ENCODE measurements at places on chromosomes 1 and 21. TPM values are rescaled to one million over a fixed set of nuclear protein-coding genes. Genes with fewer than 3 reads are reported as not detected.

GRCh38 chr1:167052389-167052788 lies 37.8 kb downstream of the GPA33 start:
- no peak for DNase-seq

- no peak for DNase-seq
Observed at GRCh38 chr1:201602413-201603265, 63.7 kb downstream of the NAV1 start.

GRCh38 chr1:45644661-45645060 lies 20.8 kb upstream of the CCDC17 start:
- no peak for DNase-seq

GRCh38 chr1:56330391-56331026 lies 248.9 kb downstream of the PLPP3 start:
- no peak for DNase-seq

DNA sequence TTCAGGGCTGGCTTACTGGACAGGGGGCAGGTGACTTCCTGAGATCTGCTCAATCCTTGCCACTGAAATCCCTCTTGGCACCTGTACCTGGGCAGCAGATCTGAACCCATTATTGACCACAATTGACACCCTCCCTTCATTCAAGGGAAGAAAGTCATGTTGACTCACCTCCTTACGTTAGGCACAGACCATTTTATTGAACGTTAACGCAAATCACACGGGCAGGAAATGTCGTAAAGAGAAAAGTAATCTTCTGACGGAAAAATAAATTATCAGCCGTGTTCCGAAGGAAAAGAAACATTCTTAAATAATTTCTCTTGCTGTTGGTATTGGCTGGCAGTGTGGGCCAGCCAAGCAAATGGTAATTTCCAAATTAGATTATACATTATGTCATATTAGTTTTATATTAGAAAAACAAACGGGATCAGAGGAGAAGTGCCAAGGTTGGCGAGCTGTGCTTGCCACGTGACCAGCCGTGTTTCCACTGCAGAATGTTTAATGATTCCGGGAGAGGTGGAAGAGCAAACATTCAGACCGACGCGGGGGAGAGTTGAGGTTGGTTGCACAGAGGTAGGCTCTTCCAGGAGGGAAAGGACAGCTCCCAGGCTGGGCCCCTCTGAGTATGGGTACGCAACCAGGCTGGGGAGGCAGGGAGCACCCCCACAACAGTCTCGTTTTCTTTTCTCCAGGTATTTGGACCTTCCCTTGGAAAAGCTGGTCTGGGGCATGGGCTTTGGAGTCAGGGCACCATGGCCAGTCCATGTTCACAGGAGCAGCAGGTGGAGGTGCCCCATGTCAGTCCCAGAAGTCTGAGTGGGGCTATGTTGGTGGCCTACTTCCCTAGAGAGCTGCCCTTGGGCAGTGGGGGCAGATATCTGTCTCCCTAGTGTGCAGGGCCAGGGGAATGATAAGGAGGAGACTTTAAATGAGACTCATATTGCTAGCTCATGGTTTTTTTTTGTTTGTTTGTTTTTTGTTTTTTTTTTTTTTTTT lies 121.1 kb downstream of the FOXD2 start:
- DNase-seq, result no peak

DNA sequence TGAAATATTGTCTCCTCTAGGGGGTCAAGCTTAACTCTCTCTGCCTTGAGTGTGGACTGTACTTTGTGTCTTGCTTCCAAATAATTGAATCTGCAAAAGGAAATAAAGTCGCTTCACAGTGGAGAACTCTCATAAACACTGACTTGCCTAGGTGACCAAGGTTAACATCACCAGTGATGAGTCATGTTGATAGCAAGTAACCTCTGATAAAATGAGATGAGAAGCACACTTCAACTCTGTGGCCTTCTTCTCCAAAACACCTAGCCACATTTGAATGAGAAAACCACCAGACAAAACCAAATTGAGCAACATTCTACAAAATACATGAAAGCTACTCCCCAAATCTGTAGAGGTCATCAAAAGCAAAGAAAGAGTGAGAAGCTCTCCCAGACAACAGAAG lies 37.6 kb downstream of the PDE4B start:
- no peak for DNase-seq

- DNase-seq, result no peak
Observed at GRCh38 chr1:166283190-166283589, 116.4 kb upstream of the FAM78B start.

- no peak for DNase-seq
Observed at GRCh38 chr1:206047271-206047670, 5.7 kb upstream of the RHEX start.

DNA sequence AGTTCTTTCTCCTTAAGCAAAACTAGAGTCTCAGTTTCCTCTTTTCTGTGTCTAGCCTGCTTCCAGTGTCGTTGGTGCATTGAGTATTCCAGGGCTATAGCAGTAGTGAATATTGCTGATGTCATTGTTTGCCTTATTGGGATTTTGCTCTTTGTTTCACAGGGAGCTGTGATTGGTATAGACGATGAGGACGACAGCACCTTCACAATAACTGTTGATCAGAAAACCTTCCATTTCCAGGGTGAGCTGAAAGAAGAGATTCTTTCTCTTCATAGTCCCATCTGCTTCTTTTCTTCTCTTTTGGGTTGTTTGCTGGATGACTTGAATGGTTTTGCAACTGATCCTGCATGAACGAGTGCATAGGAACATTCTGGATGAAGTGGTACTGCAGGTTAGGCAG lies 52.4 kb downstream of the OSBPL9 start:
- DNase-seq, result no peak

DNA sequence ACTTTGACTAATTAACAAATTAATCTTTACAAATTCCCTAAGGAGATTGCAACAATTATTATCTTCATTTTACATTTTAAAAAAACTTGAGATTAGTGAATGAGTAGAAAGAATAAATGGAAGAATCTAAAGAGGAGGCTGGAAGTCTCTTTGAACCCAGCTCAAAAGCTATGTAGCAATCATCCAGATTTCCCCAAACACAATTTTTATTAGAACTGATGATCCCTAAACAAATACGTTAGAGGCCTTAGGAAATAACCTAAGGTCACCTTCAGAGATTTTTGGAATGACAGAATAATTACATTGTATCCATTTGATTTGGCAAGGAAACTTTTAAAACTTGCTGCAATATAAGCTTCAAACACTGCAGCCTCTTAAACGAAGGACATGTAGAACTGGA lies 242.4 kb upstream of the LYPLAL1 start:
- DNase-seq, result no peak

DNA sequence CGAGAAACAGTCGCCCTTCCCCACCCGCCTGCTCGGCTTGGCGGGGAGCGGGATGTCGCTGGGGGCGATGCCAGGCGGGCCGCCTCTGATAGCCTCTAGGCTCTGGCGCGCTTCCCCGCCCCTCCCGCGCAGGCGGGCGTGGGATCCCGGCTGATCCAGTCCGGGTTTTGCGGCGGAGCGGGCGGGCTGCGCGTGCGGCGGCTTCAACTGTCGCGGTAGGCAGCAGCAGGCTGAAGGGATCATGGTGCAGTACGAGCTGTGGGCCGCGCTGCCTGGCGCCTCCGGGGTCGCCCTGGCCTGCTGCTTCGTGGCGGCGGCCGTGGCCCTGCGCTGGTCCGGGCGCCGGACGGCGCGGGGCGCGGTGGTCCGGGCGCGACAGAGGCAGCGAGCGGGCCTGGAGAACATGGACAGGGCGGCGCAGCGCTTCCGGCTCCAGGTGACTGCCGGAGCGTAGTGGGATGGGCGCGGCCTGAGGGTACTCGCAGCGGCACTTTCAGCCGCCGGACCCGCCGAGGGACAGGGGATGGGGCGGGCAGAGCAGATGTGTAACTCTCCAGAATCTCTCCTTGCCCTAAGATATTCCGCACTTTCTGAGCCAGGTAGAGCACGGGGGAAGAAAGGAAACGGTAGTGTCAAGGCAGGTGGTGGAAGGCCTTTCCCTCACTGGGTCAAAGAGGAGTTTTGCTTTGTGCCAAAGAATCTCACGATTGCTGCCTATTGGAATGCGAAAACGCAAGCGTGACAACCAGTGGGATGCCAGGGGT lies at the start of gene FAAH:
Gene FAAH, plus strand, starts transcription at position 210 of the 764 bp plus-strand sequence. Its CDS starts 32 bp downstream, at position 242.
- no peak for DNase-seq

DNA sequence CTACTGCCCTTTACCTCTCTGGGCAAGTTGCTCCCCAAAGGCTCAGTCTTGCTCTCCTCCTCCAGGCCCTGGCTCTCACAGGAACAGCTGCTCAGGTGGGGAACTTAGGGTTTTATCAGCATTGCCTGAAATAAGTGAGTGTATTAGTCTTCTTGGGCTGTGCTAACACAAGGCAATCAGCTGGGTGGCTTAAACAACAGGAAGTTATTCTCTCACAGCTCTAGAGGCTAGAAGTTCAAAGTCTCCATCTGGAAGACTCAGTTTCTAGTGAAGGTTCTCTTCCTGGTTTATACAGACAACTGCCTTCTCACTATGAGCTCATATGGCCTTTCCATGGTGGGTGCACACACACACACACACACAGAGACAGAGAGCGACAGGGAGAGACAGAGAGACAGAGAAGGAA lies 2.8 kb upstream of the CD1C start:
- no peak for DNase-seq

- no peak for DNase-seq
Observed at GRCh38 chr21:38424305-38425019, 73.8 kb downstream of the ERG start.

DNA sequence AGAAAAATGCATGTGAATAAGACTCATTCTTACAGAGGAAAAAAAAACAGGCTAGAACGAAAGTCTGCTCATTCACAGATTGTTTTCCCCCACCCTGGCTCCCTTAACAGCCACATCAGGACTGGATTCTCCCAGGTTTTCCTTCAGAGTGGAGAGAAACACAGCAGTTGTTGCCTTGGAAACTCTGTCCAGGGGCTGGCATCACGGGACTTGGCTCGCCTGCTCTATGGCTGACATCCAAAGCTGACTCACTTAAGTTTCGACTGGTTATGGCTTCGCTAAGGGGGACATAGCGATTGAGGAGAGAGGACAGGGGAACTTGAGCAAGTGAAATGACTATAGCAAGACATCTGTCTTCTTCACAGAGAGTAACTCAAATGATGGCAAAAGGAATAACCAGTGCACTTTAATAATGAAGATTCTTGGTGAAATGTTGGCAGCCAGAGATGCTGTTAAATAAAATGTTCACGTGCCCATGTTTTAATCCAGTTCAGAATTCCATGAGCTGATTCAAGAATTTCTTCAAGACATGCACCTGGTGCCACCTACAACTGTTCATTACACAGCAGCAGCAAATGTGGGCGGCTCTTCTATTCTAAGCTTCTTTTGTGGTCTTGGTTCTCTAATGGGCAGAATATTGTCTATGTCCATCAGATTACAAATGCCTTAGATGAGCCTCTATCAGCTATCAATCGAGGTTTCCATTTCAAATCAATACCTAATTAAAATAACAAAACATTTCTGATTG lies 21.8 kb downstream of the MIS18A start:
- DNase-seq, result peak; percentile 90

DNA sequence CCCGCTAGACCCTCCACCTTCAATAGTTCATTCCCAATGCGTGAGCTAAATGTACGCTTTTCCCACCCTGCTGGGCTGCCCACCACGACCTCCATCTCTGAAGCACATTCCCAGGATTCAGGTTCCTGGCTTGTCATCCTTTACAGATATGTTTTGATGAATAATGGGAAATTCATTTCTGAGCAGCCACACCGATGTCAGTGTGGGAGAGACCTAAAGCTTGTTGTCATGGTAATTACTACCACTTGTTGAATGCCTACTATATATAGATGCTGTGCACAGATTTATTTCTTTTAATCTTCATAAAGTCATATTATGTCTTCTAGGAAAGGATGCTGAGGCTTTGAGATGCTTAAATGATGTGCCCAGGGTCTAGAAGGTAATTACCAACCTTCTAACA lies 8.0 kb downstream of the RCSD1 start:
- no peak for DNase-seq

GRCh38 chr1:29166291-29166878 lies 15.3 kb downstream of the SRSF4 start:
- no peak for DNase-seq

GRCh38 chr1:152179566-152179965 lies 20.5 kb upstream of the RPTN start:
- no peak for DNase-seq

GRCh38 chr1:29633771-29634170 lies 397.4 kb downstream of the PTPRU start:
- DNase-seq, result no peak

DNA sequence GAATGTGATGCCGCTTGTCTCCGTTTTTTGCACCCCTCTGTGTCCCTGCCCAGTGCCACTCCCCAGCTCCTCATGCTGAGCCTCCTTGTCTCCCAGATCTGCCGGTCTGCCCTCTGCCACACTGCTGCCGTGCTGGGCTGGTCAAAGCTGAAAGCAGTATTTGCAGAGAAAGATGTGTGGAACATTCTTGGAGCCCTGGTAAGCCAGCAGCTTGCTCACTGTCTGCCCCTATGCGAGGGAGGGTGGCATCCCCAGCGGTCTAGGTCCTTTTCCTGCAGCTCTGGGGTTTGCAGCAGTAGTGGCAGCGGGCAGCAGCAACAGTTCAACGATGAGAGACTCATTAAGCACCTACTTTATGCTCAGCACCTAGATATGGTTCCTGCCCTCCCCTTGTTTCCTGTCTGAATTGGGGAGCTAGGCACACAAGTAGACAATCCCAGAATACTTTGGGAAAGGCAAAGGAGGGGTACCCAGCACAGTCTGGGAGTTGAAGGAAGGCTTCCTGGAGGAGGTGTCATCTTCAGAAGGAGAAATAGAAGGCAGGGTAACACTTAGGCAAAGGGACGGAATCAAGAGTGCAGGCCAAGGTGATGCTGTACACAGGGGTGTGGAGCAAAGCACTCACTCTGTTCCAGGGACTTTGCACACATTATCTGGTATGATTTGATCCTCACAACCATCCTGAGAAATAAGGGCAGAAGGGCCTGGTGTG lies 63.1 kb downstream of the KIF21B start:
- peak; percentile 14 for DNase-seq

GRCh38 chr1:211811126-211811525 lies 19.4 kb downstream of the LPGAT1 start:
- DNase-seq, result no peak

- no peak for DNase-seq
Observed at GRCh38 chr1:117368116-117369108, 1.2 kb downstream of the MAN1A2 start.

GRCh38 chr1:57348921-57349320 lies 74.9 kb downstream of the DAB1 start:
- DNase-seq, result no peak

- no peak for DNase-seq
Observed at GRCh38 chr1:248621770-248622169, 13.1 kb downstream of the OR2T11 start.

Gene PRAMEF15
- not detected for total RNA-seq

Gene SMCP
- not detected for total RNA-seq

Gene CATSPERE
- 0.48 TPM for total RNA-seq

Gene ITLN2
- not detected for total RNA-seq

Gene A3GALT2
- total RNA-seq, result not detected

Gene CC2D1B
- 24.3 TPM for total RNA-seq

Gene EXTL1
- 9.5 TPM for total RNA-seq

Gene GPR3
- total RNA-seq, result not detected

Measured in suprapubic skin (tissue), 4 donors.